Fibroblast of skin of abdomen (primary cell): ENCODE measurements at places on chromosomes 7 and 10.

GRCh38 chr10:42532996-42533395, 105.4 kb downstream of the ZNF33B start:
- no peak for DNase-seq

DNA sequence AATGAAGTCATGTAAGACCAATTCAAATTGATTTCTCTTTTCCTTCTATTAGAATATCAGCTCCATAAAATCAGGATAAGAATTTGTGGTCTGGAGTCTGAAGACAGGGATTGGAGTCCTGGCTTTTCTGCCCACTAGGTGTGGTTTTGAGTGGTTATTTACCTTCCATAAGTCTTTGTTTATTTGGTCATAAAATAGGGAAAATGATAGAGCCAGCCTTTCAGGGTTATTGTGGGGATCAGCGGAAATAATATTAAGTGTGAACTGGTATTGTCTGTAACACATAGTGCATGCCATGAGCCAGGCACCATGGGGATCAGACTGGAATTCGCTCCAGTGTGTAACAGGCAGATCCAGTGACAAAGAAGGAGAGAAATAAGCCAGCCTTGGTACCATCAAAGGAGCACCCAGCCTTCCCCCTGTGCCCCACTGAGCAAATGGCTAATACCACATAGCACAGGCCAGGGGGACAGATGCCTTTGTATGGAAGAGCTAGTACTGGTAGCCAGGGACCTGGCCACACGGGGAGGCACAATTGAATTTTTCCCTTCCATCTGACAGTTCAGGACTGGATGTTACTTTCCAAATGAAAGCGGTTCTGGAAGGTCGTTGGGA, 509.7 kb upstream of the PODXL start:
- no peak for DNase-seq

- no peak for DNase-seq
Observed at GRCh38 chr10:1472178-1472958, 265.0 kb downstream of the ADARB2 start.

GRCh38 chr7:85262891-85263290, 76.0 kb upstream of the SEMA3D start:
- DNase-seq = no peak

DNA sequence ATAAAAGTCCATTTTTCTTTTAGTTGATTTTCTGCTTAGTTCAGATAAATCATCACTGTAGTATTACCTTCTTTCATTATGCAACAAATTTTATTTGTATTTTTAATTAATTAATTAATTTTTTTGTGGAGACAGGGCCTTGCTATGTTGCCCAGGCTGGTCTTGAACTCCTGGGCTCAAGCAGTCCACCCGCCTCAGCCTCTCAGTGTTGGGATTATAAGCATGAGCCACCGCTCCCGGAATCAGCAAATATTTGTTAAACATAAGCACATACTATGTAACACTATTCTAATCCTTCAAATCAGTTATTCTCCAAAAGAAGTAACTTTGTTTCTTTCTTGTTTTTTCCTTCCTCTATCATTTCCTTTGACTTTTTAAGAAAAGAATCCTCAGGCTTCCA, 584.8 kb upstream of the ANKRD30A start:
- no peak for DNase-seq

- no peak for DNase-seq
Observed at GRCh38 chr7:154856733-154857132, 146.2 kb downstream of the PAXIP1 start.

GRCh38 chr10:78768041-78768835, 300.5 kb upstream of the ZMIZ1 start:
- DNase-seq = peak; percentile 75

DNA sequence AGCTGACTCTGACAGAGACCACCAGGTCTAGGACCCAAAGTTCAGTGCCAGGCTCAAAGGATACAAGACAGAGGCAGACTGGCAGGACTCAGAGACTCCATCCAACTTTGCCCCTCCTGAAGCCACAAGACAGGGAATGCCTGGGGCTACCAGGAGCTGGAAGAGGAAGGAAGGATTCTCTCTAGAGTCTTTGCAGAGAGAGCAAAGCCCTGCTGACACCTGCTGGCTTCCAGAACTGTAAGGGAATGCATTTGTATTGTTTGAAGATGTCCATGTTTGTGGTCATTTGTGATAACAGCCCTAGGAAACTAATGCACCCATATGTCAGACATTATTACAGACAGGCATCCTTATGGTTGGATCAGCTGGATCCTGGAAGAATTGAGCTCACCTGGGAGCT, 132.3 kb upstream of the C7orf33 start:
- no peak for DNase-seq

DNA sequence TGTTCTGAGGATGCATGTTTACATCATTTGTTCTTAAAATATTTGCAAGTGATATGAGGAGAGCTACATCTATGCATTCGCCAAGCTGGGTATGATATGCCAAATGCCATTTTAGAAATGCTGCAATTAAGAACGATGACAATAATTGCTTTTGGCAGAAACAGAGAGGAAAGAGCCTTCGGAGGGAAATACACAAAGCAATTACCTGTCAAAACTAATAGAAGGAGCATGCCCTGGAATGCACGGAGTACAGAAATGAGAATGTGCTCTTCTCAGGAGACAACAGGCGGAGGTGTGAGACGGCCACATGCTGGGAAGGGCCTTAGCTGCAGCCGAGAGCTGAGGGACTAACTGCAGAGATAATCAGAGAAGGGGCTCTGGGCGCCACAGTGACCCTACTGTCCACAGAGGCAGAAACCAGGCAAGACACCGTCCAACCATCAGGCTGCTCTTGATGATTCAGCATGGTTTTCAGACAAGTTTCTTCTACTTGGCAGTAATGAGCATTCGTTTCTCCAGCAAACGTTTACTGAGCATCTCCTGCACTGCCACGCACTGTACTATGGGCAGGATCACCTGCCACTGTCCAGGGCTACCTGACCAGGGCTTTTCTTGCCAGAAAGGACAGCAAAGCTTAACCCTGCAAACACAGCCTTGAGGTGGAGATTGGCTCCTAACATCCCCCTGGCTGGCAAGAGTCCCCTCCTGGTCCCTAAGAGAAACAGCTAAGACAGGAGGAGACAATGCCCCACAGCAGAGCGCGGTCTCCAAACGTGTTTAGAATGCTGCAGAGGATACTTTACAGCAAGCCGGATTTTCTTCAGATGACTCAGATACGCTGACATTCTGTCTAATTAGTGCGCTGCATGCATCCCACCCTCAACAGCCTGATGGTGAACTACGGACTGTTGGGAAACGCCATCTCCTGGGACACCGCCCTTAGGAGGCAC, 18.1 kb downstream of the VIPR2 start:
- DNase-seq = no peak

DNA sequence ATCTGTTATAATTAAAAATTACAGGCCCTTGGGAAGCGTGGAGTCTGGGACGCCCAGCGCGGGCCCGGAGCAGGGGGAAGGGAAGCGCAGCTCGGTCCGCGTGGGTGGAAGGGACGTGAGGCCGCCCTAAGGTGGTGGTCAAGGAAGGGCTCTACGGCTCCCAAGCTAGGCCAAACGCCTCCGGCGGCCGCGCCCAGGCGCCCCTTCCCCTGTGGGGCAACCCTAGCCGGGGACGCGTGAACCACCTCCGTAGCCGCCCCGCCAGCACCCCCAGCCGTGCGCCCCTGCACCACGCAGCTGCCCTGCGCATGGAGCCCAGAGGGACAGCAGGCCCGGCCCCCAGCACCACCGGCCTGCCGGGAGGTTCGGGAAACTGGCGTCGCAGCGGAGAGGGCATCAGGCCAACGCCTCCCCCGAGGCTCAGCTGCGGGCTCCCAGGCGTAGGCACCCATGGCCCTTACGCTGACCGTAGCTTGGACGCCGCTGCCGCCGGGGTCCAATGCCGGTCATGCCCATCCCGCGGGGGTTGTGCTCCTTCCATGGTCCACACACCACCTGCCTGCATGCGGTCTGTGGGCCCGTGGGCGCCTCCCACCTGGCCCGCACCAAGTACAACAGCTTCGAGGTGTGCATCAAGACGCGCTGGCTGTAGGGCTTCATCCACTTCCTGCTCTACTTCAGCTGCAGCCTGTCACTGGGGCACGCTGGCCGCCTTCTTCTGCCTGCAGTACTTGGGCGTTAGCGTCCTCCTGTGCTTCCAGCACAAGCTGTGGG, 166.7 kb downstream of the SEPTIN7 start:
- no peak for DNase-seq

- DNase-seq = no peak
Observed at GRCh38 chr10:22733992-22734391, 19.6 kb upstream of the PIP4K2A start.

- DNase-seq = no peak
Observed at GRCh38 chr10:17236468-17237148, 8.6 kb downstream of the VIM start.

- DNase-seq = no peak
Observed at GRCh38 chr7:150502519-150502918, 12.2 kb upstream of the GIMAP7 start.

- no peak for DNase-seq
Observed at GRCh38 chr7:96319439-96319838, 2.5 kb downstream of the SLC25A13 start.

DNA sequence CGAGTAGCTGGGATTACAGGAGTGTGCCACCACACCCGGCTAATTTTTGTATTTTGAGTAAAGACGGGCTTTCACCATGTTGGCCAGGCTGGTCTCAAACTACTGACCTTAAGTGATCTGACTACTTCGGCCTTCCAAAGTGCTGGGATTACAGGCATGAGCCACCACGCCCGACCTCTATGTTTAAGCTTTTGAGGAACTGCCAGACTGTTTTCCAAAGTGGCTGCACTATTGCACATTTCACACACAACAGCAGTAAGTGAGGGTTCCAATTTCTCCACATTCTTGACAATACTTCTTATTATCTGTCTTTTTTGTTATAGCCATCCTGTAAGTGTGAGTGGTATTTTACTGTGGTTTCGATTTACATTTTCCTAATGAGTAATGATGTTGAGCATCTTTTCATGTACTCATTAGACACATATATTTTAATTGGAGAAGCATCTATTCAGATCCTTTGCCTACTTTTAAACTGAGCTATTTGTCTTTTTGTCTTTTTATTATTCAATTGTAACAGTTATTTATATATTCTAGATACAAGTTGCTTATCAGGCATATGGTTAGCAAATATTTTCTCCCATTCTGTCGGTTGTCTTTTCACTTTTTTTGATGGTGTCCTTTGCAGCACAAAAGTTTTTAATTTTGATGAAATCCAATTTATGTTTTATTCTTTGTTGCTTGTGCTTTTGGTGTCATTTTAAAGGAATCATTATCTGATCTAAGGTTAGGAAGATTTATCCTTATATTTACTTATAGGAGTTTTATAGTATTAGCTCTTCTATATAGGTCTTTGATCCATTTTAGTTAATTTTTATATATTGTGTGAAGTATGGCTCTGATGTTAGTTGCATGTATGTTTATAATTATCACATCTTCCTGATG, 12.8 kb upstream of the IRF5 start:
- DNase-seq = no peak

GRCh38 chr7:106193661-106194060, 81.5 kb upstream of the SYPL1 start:
- DNase-seq = no peak

GRCh38 chr7:92466682-92467081, 11.1 kb downstream of the ERVW-1 start:
- no peak for DNase-seq

DNA sequence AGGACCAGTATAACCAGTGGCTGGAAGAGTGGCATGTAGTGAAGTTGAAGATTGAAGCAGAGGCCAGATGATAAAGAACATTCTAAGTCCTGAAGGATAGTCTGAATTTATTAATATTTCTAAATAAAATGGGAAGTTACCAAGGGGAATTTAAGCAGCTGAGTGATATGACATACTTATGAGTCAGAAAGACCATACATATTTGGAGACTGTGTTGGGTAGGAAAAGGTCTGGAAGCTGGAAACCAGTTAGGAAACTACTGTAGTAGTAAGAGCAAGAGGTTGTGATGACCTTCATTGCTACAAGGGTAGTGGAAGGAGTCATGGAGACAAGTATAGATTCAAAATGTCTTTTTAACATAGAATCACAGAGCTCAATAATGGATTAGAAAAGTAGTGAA, 752.3 kb downstream of the SUGCT start:
- peak; percentile 58 for DNase-seq
